ENCODE measurements at places on chromosomes 4 and X. TPM values are rescaled to one million over a fixed set of nuclear protein-coding genes. Genes with fewer than 3 reads are reported as not detected.

Gene NR0B1
- not detected for total RNA-seq

- no peak for DNase-seq
These were observed 169.1 kb upstream of the ETNPPL start for GRCh38 chr4:108931926-108932325.

Gene PRKX
- total RNA-seq: 52.8 TPM

Gene HOPX
- 5.8 TPM for total RNA-seq

DNA sequence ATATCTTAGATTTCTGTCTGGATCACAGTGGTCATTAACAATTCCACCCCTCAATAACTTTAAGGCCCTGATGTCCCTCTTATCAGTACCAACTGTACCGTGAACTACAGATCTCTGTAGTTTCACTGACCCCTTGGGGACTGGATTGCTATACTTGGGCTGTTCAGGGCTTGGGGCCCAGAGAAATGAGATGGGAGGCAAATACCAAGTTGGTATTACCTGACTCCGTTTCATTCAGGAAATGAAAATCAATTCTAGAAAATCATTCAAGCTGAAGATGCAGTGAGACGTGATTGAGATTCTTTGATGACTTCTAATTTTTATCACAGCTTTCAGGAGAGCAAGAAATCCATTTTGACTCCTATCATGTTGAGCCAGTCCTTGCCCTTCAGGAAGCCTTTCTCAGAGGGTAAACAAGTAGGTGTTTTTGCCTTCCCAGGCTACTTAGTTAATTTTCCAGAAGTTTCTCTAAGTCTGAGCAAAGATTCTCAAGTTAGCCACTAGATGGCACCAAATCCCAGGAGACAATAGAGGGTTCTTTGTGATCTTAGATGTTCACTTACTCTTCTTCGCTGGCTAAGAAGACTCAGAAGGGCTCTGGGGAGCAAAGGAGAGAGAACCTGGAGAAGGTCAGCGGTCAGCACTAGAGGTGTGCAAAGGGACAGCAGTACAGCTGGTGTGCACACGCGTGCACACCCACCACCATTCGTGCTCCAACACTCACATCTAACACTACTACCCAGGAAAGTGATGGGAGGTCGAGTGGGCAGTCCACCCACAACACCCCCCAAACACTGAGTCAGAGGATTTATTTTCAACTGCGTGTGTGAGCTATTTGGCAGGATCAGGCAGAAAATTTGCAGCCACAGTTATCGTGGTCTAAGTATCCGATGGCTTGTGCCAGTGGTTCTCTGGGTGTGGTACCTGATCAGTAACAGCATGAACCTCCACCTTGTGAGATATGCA, 7.4 kb downstream of the HNRNPH2 start:
- DNase-seq: no peak

DNA sequence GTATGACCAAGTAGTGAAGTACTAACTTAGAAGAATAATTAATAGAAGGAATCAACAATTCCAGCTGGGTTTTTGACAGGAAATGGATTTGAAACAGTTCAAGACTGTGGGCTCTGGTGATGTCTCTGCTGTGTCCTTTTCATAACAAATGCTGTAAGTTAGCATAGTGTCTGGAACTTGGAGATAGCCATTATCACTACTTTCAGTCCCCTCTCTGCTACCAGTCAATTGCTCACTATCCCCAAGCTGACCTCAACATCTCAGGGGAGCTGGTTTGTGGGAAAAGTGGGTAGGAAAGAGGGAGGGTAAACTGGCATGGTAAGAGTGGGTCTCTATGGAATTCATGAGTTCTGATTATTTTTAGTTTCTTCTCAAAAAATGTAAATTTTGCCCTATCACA, 231.4 kb upstream of the MID1 start:
- DNase-seq: no peak

- no peak for DNase-seq
These were observed 77.9 kb downstream of the DCTD start for GRCh38 chr4:182839256-182839655.

Gene ARHGEF38
- 23.8 TPM for total RNA-seq

Gene XKRX
- 22.4 TPM for total RNA-seq

- DNase-seq: no peak
These were observed 127.4 kb downstream of the ANAPC10 start for GRCh38 chr4:144970597-144970996.

Gene MEPE
- not detected for total RNA-seq

DNA sequence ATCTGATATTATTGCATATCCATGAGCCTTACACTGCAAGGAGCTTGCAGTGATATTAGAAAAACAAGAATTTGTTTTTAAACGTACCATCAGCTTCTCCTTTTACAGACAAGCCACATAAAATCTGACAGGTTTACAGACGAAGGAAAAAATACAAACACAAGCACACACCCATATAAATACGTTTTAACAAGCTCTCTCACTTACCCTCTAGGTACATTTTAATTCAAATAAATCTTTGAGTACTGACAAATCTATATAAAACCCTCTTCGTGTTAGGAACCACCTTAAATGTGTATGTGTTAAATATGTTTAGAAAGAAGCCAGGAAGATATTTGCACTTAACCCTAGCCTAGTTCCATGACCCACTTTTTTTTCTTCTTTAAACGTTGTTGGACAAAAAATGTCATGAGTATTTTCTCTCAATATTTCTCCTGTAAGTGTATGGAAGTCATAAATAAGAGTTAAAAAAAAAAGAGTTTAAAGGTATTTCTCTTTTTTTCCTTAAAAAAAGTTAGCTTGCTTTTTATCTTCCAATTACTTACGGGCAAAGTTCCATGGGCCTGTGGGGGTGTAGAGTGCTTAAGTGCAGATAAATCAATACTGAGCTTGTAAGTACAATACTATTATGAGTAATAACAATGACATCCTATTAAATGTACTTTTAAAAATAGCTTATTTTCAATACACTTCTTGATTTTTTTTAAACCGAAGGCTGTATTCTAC, 1.5 kb downstream of the ARAP2 start:
- no peak for DNase-seq

DNA sequence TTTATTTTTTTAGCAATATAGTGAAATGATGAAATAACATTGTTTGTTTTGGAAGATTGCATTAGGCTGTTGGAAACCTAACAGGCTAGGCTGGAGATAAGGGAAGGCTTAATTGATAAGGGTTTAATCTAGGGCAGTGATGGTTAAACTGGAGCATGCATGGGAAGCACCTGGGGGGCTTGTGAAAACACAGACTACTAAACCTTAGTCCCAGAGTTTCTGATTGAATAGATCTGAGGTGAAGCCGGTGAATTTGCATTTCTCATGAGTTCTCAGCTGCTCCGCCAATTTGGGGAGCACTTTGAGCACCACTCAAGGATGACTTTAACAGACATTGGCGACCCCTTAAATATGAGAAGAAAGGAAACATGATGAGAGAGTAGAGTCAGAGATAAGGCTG, 11.5 kb downstream of the STK26 start:
- DNase-seq: no peak

- DNase-seq: no peak
These were observed 351.5 kb upstream of the EMCN start for GRCh38 chr4:100869276-100869675.

- DNase-seq: no peak
These were observed 129.1 kb upstream of the STIM2 start for GRCh38 chr4:26731351-26732035.

DNA sequence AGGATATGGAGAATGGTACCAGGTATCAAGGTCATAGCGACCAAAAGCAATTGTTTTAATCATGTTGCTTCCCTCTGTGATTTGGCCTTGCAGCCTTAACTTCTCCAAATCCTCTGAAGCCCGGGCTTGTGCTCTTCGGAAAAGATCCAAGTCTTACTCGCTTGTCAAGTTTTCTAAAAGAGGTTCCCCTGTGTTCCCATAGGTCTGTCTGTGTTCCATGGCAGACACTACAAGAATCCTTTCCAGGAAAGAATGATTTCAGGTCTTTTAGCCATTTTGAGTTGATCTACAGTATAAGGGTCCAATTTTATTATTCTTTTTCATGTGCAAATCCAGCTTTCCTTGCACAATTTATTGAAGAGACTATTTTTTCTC, 710.6 kb upstream of the DIAPH2 start:
- DNase-seq: no peak

GRCh38 chr4:139922406-139923024, 231.5 kb downstream of the MAML3 start:
- no peak for DNase-seq

Gene FATE1
- total RNA-seq: not detected

- DNase-seq: no peak
These were observed 141.7 kb upstream of the RAI2 start for GRCh38 chrX:18002791-18003190.

Data from Peyer's patch (tissue), 4 donors.